ENCODE measurements at places on chromosomes 7 and 10.

DNA sequence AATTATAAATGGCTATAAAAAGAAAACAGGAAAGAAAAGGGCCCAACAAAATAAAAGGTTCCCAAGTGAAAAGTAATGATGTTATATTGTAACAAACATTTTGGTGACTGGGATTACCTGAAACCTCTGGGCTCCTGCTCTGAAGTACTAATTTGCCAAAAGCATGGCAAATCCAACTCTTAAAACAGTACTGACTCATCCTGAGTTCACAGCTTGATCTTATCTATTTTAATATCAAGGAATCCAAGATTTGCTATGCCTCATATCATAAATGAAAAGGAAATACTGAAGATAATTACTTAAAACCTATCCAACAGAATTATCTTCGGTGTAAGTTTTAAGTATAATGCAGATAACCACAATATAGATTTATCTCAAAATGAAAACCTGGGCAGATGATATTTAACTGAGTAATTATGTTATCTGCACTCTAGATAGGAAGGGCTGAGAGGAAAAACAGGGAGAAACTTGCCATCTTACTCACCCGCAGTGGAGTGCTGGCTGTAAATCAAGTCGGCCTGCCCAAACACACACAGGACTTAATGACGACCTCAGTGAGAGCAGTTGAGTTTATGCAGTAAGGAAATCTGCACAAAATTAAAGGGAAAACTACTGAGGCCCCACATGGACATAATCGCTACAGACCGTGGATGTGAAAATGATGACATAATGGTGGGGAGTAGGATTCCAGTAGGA lies 48.4 kb downstream of the MPP7 start:
- H3K4me1 ChIP-seq = peaks cover 2% of the 10 kb centered on the region
- no peaks in the 10 kb centered on the region for H3K27me3 ChIP-seq
- no peaks in the 10 kb centered on the region for H3K36me3 ChIP-seq

- H3K36me3 ChIP-seq = no peaks in the 10 kb centered on the region
- no peaks in the 10 kb centered on the region for H3K27me3 ChIP-seq
- H3K27ac ChIP-seq = no peak overlapping the region
- 0 out of 2 replicates have a peak, but pooled peaks cover 3% of the 10 kb centered on the region for H3K4me1 ChIP-seq
- H3K4me3 ChIP-seq = no peak overlapping the region
Observed at GRCh38 chr10:114911052-114911711, 26.8 kb upstream of the TRUB1 start.

- peaks cover 15% of the 10 kb centered on the region for H3K4me1 ChIP-seq
- no peak overlapping the region for H3K4me3 ChIP-seq
- H3K36me3 ChIP-seq = 0 out of 2 replicates have a peak, but pooled peaks cover 3% of the 10 kb centered on the region
- no peak for DNase-seq
- peak overlapping the region; percentile 71 for H3K27ac ChIP-seq
Observed at GRCh38 chr7:130993671-130994365, 259.8 kb upstream of the KLF14 start.

DNA sequence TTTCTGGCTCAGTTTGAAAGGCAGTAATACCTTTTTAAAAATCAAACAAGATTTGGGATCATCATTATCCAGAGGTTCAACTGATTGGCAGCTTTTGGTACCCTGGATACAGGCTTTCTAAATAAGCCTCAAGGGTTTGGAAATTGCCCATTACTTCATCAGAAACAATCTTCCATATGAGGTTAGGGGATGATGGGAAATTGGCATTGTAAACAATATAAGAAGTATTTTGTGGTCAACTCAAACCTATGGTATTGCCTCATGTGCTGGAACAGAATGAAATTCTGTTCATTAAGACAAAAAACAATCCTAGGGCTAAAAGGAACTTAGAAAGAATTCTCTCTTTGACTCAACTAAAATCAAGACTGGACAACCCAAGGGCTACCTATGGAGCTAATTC lies 92.6 kb upstream of the HECTD2 start:
- H3K27ac ChIP-seq = no peak overlapping the region
- no peaks in the 10 kb centered on the region for H3K36me3 ChIP-seq
- H3K27me3 ChIP-seq = no peaks in the 10 kb centered on the region
- DNase-seq = no peak
- H3K4me3 ChIP-seq = no peak overlapping the region

DNA sequence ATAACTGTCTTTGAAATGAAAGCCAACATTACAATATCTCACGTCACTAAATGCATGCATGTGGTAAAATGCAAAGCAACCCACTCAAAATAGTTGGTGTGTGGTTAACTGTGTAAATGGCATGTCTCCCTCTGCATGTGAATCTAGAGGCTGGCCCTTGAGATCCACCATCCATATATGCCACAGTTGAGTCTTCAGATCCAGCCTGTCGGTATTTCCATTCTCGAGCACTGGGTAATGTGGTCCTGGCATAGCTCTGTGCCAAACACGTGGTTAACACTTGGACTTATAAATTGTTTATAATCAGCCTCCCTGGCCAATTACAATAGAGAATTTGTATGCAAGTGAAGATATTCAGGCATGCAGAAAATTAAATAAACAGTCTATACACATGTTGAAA lies 90.3 kb downstream of the LYZL1 start:
- DNase-seq = no peak
- peaks cover 19% of the 10 kb centered on the region for H3K4me1 ChIP-seq
- H3K27ac ChIP-seq = no peak overlapping the region
- H3K36me3 ChIP-seq = peaks cover 11% of the 10 kb centered on the region

- H3K4me3 ChIP-seq = no peak overlapping the region
- no peaks in the 10 kb centered on the region for H3K4me1 ChIP-seq
- no peaks in the 10 kb centered on the region for H3K27me3 ChIP-seq
- DNase-seq = no peak
- no peak overlapping the region for H3K27ac ChIP-seq
Observed at GRCh38 chr7:158891922-158892321, 35.6 kb downstream of the DYNC2I1 start.

DNA sequence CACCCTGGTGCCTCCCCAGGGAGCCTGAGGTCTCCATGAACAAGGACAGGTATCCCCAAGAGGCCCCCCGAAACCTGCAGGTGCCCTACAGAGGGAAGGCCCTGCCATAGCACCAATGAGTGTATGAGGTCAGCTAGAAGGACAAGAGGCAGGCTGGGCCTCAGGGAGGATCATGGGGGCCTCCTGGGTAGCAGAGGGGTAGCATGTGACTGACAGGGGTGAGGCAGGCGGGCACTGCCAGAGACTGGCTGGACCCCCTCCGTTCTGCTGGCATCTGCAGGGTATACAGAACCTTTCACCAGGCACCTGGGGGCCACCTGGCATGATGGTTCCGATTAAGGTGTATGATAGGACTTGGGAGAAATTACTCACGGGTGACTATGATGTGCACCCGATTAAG lies 79.2 kb upstream of the KCTD7 start:
- H3K36me3 ChIP-seq = peaks cover 42% of the 10 kb centered on the region
- no peak for DNase-seq

GRCh38 chr7:91233212-91233611 lies 31.0 kb upstream of the FZD1 start:
- no peaks in the 10 kb centered on the region for H3K27me3 ChIP-seq
- H3K27ac ChIP-seq = no peak overlapping the region
- peaks cover 9% of the 10 kb centered on the region for H3K4me1 ChIP-seq
- no peaks in the 10 kb centered on the region for H3K36me3 ChIP-seq
- H3K4me3 ChIP-seq = no peak overlapping the region
- no peak for DNase-seq

DNA sequence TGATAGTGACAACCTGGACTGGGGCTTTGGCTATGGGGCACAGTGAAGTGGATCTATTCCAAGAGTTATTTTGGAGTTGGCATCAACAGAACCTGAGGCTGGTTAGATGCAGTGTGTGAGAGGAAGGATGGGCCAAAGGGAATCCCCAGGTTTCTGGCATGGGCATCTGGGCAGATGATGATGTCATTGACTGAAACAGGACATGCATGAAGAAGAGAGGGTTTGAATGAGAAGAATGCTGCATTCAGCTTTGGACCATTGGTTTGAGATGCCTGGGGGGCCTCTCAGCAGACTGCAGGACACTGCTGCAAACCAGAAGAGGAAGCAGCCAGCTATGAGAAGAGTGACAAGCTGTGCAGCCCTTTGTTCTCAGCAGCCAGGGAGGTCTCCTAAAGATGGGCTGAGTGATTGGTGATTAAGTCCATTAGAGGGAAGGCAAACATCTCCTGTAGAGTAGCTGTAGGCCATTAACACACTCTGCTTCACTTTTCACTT lies 23.1 kb upstream of the PIK3CG start:
- no peaks in the 10 kb centered on the region for H3K27me3 ChIP-seq
- no peak for DNase-seq
- H3K4me1 ChIP-seq = peaks cover 48% of the 10 kb centered on the region
- H3K36me3 ChIP-seq = no peaks in the 10 kb centered on the region
- H3K27ac ChIP-seq = no peak overlapping the region

DNA sequence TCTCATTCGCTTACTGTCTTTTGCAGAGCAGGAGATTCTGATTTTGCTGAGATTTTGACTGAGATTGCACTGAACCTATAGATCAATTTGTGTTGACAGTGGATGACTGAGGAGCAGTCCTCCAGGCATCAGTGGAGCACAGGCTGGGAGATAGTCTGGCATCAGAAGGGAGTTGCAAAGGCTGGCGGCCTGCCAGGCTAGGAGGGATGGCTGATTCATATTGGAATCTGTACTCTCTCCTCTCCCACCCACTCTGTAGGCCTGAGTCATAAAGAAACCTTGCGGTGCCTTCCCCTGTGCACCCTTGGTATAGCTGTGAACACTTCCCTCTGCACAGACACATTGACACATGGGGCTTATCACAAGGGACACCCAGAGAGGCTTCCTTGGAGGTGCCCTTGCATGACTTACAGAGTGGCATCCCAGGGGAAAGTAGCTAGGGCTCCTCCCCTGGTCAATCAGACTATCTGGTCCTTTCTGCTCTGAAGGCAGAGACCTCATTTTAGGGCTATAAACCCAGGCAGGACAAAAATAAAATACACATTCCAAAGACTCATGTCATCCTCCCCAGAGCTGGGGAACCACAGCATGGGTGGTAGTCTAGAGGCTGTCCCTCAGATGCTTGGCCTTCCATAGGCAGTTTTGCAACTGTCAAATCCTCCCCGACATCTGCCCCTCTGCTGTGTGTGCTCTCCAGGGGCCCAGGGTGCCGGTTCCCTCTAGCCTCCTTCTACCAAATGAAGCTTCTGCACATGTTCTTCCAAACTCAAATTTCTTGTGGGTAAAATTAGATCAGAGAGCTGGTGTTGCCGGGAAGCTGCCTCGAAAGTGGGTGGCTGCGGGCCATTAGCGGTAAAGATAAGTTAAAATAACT lies 37.4 kb upstream of the EEPD1 start:
- peaks cover 11% of the 10 kb centered on the region for H3K4me1 ChIP-seq
- no peak for DNase-seq
- no peak overlapping the region for H3K27ac ChIP-seq
- H3K4me3 ChIP-seq = no peak overlapping the region

DNA sequence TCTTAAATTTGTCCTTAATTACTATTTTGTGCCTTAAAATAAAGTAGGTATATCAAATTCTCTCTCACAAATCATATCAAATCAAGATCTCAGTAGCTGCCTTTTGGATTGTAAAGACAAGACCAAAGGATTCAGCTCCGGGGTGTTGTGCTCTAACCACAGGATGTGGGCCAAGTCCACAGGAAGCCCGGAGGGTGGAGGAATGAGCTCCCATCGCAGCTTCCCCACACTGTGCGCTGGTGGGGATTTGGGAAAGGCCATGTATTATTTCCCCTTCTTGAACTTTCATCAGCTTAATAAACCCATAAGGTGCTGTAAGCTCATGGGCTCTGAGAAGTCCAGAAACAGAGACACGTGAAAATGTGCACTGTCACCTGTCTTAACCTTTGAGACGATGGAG lies 241.6 kb upstream of the TCERG1L start:
- H3K36me3 ChIP-seq = peaks cover 59% of the 10 kb centered on the region
- H3K4me1 ChIP-seq = no peaks in the 10 kb centered on the region
- H3K27ac ChIP-seq = no peak overlapping the region
- no peak overlapping the region for H3K4me3 ChIP-seq
- DNase-seq = no peak

- H3K36me3 ChIP-seq = no peaks in the 10 kb centered on the region
- peaks cover 25% of the 10 kb centered on the region for H3K27me3 ChIP-seq
- peak; percentile 78 for DNase-seq
- peak overlapping the region; percentile 41 for H3K4me3 ChIP-seq
Observed at GRCh38 chr10:44386546-44387052, 1.7 kb upstream of the CXCL12 start.

- H3K4me1 ChIP-seq = peaks cover 4% of the 10 kb centered on the region
- no peak for DNase-seq
- no peaks in the 10 kb centered on the region for H3K27me3 ChIP-seq
Observed at GRCh38 chr10:51308116-51308515, 233.8 kb downstream of the PRKG1 start.

DNA sequence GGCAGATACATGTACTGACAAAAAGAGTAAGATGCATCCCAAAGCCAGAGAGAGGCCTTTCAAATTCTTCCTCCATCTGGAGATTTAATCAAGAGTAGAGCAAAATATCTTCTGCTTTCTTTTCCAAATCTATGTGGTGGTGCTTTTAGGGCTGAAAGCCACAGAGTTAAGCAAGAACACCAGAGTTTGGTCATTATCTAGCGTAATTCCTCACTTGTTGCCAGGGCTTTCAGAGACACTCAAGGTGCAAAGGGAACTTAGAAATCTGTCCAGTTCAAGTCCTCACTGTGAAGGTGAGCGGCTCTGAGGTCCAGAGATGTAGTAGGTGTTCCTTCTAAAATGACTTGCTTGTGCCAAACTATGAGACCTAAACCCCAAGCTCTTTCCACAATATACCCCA lies 10.9 kb upstream of the NFE2L3 start:
- no peak for DNase-seq
- peaks cover 3% of the 10 kb centered on the region for H3K36me3 ChIP-seq
- H3K27me3 ChIP-seq = no peaks in the 10 kb centered on the region

DNA sequence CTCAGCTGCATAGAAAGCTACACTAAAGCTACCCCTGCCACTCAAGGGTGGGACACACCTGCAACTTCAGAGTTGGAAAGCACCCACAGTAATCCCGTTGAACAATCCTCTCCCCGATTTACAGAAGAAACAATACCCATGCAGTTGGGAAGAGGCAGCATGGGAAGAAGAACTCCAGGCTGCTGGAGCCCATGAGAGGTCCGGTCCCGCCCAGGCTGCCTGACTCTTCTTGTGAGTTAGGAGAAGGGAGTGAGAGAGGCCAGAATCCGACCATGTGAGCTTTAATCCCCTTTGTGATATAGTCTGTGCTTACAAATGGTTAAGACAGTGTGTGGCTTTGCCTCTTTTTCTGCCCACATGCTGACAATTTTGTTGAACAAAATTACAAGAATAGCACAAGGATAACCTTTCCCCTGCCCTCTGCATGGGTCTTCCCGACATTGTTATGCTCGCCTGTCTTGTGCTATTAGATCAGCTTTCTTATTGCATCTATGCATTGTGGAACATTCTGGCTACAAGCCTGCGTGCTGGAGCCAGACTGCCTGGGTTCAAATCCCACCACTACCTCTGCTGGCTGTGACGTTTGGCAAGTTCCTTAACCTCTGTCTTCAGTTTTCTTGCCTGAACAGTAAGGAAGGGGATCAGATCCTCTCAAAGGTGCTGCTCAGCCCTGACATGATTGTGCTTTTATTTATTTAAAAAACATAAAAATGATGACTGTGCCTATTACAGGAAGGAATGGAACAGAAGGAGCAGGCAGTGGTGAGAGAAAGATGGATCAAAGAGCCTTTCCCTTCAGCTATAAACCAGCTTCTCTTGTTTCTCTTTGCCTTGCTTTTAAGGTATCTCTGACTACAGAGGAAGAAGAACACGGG lies 56.0 kb downstream of the BPGM start:
- no peaks in the 10 kb centered on the region for H3K27me3 ChIP-seq
- no peak overlapping the region for H3K4me3 ChIP-seq
- no peaks in the 10 kb centered on the region for H3K36me3 ChIP-seq
- no peak for DNase-seq
- H3K4me1 ChIP-seq = peaks cover 24% of the 10 kb centered on the region
